ENCODE measurements at places on chromosomes 16 and 17.

- peak; percentile 47 for DNase-seq
Measured at GRCh38 chr17:63622574-63623390, 565 bp downstream of the MAP3K3 start.

DNA sequence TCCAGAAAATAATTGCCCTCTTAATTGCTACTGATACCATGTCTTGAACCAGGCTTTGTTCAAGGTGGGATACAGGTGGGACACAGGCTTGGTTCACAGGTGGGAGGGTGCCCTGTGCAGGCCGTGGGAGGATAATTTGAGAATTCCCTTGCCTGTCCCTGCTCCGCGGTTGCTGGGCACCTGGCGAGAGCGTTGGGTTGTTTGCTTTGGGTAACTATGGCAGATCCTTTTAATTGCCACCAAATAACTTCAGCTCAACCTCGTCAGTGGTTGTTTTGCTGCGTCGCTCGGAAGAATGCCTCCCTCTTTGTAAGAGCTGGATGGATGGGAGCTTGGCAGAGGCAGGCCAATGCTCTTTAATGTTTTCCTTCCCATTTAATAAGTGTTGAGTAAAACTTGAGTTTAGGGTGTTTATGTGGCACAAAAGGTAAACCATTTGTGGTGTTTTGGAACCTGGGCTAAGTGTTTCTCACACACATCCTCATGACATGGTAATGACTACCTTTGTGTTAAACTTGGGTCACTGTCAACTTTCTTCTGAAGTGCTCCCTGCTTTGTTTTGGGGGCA, 202.5 kb downstream of the MSI2 start:
- no peak for DNase-seq

- no peak for DNase-seq
Measured at GRCh38 chr17:73340093-73340596, 28.3 kb upstream of the CDC42EP4 start.

DNA sequence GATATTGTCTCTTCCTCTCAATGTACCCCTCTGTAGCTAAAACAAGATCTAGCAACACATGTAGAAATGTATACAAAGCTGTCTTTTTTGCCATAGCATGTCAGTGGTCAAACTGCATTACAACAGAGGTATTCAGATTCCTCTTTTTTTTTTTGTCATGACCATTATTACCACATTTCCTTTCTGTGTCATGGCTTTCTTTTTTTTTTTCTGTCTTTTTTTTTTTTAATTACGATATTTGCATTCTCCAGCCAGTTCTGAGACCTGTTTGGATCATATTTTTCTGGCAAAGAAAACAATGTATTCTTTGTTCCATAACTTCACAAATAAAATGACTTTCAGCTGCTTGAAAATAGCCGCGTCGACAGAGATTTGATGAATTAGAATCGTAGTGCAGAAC, 27.4 kb upstream of the CAPNS2 start:
- no peak for DNase-seq

DNA sequence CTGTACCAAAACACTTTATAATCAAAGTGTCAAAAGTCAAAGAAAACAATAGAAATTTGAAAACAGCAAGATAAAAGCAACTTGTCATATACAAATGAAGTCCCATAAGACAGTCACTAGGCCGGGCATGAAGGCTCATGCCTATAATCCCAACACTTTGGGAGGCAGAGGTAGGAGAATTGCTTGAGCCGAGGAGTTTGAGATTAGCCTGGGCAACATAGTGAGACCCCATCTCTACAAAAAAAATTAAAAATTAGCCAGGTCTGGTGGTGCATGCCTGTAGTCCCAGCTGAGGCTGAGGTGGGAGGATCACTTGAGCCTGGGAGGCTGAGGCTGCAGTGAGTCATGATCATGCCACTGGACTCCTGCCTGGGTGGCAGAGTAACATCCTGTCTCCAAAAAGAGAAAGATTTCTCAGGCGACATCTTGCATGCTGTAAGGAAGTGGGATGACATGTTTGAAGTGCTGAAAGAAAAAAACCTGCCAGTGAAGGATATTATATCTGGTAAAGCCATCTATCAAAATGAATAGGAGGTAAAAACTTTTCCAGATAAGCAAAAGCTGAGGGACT, 98.7 kb upstream of the NACA2 start:
- no peak for DNase-seq

DNA sequence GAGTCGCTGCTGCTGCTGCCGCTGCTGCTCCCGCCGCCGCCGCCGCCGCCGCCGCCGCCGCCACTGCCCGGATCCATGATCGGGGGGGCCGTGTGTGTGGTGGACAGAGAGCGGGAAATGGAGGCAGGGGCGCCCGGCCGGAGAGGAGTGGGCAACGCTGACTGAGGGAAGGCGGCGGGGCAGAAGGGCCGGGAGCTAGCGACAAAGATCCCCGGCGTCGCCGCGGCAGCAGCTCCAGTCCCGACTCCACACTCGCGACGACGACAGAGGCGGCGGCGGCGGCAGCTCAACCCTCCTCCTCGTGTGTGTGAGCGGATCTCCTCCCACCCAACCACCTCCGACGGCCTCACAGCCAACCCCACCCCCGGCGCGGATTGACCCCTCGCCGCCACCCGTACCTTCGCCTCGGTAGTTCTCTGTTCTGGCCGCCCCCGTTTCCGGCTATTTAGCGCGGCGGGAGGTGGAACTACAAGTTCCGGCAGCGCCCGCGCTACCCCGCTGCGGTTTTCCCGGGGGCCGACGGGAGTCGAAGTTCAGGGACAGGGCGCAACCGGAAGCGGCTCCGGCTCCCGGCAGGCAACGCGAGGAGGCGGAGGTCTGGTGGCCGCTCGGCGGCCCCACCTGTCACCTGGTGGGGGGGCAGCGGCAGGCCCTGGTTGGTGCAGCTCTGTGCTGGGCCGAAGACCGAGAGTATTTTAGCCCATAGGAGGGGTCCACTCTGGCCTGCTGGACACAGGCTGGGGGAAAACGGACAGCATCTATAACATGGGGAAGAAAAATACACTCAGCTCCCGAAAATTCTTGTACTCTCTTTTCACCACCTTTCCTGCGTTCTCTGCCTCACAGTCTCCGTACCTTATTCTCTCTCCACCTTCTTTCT, at the start of gene GSPT1:
Gene GSPT1, minus strand, starts transcription at position 313 of the 880 bp plus-strand sequence. Its CDS starts 236 bp downstream, at position 77.
- peak; percentile 100 for DNase-seq

GRCh38 chr17:21166595-21167210, 39.9 kb downstream of the DHRS7B start:
- no peak for DNase-seq

DNA sequence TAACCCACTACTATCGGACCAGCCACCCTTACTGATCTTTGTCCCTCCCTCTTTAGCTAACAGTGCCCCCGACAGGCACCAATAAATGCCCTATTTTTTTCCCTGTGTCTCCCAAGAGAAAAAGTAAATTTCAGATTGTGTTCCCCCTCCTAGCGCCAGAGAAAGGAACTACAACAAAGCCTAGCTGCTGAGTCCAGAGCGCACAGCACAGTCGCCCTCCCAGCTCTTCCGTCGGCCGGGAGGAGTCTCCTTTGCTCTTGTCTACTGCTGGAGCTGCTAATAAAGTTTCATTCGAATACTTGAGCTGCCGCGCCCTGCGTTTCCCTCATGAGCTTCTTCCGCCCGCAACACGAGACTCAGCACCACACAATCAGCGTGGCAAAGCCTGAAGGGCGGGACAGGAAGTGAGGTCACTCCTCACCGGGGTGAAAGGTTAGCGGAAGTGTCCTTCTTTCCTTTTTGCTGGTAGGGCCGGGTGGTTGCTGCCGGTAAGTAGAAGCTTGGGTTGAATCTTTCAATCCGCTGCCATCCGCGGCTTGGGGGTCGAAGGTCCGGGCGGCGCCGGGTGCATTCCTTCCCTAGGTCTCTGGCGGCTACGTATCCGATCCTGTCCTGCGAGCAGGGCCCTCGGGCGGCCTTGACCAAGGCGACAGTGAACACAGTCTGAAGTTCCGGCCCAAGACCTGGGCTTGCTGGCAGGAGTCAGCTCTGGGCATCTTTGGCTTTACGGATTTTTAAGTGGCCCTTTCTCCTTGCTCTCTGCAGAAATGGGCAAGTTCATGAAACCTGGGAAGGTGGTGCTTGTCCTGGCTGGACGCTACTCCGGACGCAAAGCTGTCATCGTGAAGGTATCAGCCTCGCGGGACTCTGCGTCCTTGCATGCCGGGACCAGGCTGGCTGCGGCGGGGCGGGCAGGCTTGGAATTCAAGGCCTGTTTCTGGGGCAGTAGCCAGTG, at the start of gene RPL27:
Gene RPL27, plus strand, starts transcription at position 436 of the 955 bp plus-strand sequence. Its CDS starts 332 bp downstream, at position 768.
- DNase-seq, result peak; percentile 95

- DNase-seq, result no peak
Measured at GRCh38 chr17:58273453-58274104, 7.2 kb downstream of the MPO start.

DNA sequence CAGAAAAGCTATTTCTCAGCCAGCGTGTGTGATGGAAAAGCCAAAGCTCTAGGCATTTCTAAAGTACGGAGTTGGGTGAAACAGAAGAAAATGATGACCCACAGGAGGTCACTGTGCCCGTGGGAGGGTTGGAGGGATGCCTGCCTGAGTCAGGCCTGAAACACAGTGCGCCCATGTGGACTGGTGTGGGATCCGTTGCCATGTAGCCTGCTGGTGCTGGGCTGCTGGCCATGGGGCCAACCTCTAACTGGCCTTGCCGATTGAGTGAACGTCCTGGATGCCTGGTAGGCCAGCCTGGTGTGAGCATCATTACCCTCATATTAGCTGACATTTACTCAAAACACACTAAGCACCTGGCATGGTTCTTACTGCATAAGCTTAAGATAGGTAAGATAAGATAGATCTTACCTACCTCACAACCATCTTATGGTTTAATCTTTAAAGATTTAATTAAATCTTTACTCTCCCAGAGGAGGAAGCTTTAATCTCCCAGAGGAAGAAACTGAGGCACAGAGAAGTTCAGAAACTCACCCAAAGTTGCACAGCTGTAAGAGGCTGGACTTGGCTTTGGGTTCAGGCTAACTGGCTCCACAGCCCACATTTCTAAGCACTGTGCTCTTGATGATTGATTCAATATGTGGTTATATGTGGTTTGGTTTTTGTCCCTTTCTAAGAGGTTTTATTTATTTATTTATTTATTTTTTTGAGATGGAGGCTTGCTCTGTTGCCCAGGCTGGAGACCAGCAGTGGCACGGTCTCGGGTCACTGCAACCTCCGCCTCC, 15.7 kb downstream of the MGAT5B start:
- no peak for DNase-seq

DNA sequence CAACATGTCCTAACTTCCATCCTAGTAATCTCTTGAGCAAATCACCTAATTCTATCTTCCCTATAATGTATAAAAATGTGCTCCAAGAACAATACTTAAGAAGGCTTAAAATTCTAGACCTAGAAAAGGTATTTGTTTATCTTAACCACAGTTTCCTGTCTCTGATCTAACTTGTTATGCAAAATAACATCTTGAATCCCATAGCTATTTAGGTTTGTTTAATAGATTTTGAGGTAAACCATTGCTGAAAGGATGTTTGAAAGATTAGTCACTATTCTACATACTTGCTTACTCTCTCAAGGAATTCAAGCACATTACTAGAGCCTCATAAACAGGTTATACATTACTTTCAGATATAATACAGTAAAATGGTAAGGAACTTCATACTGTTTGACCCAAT, 13.0 kb downstream of the CA10 start:
- no peak for DNase-seq

DNA sequence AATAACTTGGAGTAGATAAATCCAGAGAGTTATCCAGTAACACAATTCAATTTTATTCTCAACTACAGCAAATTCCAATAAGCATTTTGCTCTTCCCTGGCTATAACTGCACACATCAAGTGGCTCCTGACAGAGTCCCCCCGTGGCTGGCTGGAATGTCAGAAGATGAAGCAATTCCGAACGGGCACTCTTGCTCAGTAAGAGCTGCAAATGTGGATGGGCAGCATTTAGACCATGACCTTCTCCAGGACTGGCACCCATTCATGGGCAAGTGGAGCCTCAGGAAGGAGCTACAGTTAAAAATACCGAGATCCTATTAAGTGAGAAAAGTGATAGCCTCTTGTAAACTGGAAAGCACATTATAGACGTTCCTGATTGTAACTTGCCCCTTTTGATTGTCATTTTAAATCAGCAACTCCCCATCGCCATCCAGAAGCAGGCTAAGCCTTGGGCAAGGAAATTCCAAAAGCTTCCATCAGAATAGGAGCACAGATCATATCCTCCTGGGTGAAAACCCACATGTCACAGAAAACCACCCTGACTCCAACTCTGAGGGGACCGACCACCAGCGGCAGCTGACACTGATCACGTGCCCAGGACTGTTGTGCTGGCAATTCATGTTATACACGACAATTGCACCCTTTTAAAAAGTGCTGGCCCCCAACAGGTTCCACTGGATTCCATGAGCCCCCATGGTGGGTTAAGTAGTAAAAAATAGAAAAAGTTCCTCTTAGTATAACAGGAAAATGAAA, 7.1 kb downstream of the UBE2O start:
- no peak for DNase-seq

GRCh38 chr17:43556292-43556691, 10.2 kb upstream of the ETV4 start:
- no peak for DNase-seq

DNA sequence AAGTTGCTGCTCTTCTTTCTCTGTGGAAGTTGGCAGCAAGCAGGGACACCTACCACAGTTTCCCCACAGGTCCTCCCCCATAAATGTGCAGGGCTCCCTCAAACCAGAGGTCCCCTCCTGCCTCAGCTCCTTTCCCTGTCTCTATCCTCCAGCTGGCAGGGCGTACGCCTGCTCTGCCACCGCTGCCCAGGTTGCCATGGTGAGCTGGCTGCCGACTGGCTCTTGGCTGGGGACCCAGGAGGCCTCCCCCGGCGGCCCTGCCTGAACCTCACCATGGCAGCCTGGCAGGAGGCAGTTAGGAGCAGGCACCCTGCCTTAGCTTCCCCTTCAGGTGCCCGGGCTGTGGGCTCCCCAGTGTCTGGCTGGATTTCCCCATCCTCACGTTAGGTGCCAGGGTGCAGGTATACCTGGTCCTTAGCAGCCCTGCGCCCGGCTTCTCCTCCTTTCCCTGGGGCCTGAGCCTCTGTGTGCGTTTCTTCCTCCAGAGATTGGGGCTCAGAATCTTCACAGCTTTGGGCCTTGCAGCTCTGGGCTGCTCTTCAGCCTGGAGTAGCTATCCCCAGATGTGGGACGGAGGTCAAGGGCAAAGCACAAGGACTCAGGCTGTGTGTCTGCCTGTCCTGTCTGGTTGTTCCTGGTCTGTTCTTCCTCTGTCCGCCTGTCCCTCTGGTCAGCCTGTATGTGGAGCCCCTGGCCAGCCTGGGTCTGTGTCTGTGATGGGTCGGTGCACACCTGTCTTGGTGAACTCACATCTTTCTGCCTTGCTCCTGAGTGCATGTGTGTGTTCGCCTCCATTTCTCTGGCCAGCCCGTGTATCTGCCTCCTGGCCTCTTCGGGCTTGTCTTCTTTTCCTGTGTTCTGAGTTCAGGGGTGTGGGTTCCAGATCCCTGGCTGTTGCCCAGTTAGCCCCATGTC, 15.7 kb downstream of the GJD3 start:
- no peak for DNase-seq

- no peak for DNase-seq
Measured at GRCh38 chr16:29674188-29674587, 4.8 kb upstream of the QPRT start.

DNA sequence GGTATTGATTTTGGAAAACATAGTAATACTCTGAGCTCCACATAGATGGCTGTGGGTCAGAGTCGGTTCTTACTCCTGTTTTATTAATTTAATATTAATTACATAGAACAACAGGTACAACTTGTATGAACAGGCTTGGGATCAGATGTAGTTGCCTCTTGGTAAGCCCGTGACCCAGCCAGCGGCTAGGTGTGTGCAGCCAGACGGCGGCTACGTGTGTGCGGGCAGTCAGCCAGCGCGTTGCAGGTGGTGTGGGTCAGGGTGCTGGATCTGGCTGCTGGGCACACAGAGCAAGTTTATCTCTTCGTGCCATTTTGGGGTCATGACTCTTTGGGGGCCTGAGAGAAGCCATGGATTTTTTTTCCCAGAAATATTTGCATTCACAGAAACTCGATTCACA, 30.3 kb downstream of the DBNDD1 start:
- DNase-seq, result no peak

Data from stimulated activated CD4-positive, alpha-beta T cell treated with anti-CD3 and anti-CD28 coated beads, Interleukin-4, amount 100 ng/mL, for 48 hours (primary cell).